ENCODE measurements at places on chromosomes 3 and 15.
A peak's percentile ranks its signal among the peaks of the same experiment; 100 is the strongest.

GRCh38 chr15:90211440-90212143, 10.5 kb downstream of the SEMA4B start:
- no peak for DNase-seq

DNA sequence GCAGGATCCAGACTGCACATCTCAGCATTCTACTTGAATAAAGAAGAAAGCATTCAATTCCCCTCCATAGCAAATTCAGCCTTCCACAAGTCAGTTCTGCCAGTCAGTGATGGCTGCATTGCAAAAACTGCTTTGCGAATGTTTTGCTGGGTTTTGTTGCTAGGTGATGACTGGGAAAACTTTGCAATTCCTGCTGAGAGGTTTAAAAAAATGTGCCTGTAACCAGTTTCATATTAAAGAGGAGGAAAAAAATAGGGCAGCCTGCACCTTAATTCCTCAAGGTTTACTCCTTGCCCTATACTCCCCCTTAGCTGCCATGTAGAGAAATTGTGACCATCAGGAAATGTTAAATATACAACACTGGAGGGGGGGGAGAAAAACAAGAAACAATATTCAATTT, 225.6 kb upstream of the ATP11B start:
- no peak for DNase-seq

DNA sequence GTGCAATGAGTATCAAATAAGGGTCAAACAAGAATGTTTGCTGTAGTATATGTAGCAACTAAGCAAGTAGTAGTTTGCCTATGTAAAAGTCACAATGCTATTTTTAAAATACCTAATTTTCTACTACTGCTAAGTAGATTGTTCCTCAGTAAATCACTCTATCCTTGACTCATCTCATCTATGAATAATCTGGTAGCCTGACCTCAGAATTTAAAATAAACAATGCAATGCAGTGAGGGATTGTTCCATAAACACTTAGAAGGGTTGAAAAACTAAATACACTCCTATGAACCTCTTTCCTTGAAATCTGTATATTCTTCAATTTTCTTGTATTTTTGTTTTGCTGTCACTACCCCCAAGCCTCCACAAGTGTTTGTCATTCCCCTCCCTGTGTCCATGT, 253.3 kb downstream of the TBC1D5 start:
- DNase-seq, result no peak

GRCh38 chr15:80159301-80159700, 6.5 kb downstream of the FAH start:
- no peak for DNase-seq

DNA sequence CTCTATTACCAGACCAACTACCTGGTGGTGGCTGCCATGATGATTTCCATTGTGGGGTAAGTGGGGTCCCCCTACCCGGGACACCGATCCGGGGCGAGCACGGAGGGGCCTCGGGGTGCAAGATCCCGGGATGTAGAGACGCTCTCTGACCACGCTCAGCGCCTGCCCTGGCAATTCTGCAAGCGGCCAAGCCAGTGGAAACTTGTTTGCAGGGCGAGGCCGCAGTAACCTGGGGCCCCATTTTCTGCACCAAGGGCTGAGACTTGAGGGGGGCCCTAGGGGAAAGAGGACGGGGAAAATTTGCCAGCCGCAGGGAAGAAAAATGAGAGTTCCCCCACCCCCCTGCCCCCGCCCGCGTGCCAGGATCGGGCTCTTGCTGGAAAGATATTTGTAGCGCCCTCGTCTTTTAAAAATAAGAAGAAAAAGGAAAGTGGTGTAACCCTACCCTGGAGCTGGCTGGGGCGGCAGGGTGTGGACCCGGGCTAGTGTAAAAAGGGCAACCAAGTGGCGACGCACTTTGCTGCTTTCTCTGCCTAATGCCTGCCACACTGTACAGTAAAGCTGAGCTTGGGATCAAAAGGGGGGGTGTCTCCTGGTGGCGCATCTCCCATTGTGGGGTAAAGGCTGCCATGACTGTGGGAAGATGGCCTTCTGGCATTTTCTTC, 563 bp downstream of the ARL6IP5 start:
- DNase-seq, result no peak

- no peak for DNase-seq
These were observed 36.7 kb upstream of the BLM start for GRCh38 chr15:90680371-90680935.

GRCh38 chr3:12415014-12415680, 69.1 kb upstream of the TSEN2 start:
- DNase-seq, result no peak

GRCh38 chr15:80404057-80404760, at the start of gene ARNT2:
Gene ARNT2 (plus strand): TSS chr15:80404382. CDS start chr15:80404516, 134 bp downstream.
- peak; percentile 20 for DNase-seq

- DNase-seq, result no peak
These were observed 10.3 kb downstream of the RPS17 start for GRCh38 chr15:82530006-82530405.

GRCh38 chr3:133753107-133753778, 7.0 kb downstream of the TF start:
- DNase-seq, result no peak

DNA sequence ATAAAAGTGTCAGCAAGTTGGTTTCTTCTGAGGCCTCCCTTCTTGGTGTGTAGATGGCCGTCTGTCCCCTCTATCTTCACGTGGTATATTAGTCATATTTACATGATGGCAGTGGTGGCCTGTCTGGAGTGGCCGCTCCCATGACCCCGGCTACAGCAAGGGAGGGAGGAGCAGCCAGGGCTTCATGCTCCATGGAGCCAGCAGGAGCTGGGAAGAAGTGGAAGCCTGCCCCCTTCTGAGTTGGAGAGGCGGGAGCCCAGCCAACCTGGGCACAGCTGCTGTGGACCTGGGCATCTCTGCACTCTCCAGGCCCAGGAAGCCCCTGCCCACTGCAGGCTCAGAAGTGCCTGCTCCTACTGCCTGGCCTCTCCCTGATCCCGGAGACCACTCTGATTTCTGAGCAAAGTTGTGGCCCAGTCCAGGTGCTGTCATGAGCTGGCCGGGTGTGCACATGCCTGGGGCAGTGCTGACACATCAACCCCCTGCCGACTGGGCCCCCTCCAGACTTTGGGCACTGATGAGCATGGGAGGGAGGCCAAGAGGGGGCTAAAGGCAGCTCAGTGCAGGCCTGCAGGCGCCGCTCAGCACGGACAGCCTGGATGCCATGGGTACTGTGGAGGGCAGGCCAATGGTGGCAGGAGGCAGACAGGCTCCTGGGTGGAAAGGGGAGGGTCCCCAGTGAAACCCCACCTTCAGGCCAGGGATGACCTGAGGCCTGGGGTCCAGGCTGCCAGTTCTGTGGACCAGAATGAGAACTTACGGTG, 84.8 kb downstream of the SERPINI1 start:
- no peak for DNase-seq

GRCh38 chr15:91578511-91578910, 275.0 kb upstream of the SLCO3A1 start:
- no peak for DNase-seq

DNA sequence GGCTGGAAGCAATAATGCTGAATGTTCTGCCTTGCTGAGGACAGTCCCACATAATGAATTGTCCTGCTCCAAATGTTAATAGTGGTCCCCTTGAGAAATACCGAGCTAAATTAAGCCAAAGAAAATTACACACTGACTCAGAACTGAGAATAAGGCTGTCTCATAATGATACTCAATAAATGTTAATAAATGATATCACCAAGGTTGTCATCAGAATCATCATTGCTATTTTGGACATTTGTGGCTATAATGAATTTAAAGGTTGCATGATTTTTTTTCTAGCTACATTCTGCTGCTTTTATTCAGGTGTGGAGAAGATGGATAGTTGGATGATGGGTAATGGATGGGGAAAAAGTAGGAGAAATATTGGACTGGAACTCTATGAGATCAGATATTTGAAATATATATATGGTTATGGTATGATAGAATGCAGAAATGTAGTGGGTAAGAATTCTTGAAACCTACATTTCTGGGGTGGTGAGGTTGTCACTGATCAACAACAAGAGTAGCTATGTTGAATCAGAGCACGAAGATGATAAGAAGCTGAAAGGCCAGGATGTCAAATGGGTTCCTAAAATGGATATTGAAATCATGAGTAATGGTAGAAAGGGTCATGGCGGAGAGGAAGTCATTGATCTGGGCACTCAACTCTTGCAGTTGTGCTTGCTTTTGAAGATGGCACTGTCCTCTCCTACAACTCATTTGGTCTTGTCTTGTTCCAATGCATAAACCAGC, 12.8 kb downstream of the CHST2 start:
- DNase-seq, result no peak

DNA sequence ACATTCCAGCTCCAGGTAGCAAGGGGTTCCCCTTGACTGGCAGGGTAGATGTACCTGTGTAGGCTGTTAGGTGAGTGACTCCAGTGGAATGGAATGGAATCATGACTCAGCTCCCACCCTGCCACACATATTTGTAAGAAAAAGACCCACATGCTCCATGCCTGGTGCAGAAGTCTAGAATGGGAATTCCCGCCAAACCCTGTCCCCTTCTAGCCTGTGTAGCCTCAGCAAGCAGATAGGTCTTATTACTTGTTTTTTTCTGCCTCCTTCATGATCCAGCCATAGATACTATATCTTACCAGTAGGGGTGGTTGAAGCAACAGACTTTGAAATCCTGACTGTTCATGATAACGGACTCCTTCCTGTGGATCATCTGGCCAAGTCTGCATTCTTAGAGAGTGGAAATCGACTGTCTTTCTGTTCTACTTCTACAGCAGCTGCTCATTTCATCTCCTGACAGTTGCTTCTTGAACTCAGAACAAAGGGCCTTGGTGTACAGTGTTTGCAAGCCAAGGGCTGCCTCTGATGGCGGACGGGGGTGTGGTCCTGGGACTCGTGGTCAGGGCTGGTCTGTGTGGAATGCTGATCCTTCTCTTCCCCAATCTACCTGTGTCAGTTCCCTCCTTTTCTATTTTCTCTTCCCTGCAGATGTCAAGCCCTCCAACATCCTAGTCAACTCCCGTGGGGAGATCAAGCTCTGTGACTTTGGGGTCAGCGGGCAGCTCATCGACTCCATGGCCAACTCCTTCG, 16.3 kb downstream of the SNAPC5 start:
- DNase-seq, result no peak

GRCh38 chr15:83913034-83913632, 259.2 kb downstream of the ADAMTSL3 start:
- DNase-seq, result no peak

DNA sequence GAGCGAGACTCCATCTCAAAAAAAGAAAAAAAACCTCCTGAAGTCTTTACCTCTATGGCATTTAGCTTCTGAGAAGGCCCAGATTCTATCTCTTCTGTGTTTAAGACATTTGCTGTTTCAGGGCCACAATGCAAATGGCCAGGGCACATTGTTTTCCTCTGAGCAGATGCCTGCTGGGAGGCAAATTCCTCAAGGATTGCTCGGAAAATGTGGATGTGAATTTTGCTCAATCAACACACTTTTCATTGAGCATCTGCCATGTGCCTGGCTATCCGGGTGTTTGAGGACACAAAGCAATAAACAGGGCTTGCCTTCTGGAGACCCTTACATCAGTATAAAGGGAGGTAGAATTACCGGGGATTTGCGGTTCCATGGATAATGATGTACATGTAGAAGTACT, 20.0 kb downstream of the TRIM71 start:
- DNase-seq, result no peak

DNA sequence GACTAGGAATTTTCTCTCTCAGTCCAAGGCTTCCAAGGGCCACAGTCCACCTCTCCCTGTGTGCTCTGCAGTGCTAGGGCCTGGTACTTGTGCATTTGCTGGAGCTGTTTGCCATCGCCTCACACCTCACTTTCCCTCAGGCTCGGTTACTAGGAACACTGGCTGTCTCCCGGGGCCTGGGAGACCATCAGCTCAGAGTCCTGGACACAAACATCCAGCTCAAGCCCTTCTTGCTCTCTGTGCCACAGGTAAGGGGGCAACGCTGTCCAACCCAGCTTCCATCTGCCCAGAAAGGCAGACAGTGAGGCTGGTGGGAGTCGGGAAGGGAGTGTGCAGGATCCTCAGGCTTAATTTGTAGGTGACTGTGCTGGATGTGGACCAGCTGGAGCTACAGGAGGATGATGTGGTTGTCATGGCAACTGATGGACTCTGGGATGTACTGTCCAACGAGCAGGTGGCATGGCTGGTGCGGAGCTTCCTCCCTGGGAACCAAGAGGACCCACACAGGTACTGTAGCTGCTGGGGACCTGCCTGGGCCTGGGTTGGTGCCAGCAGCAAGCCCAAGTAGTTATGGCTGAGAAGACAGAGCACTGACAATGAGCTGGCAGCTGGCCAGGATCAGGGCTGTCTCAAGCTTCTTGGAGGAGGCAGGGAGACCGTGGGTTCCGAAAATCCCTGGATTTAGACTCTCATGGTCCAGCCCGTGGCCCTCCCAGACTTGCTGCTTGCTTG, 3.4 kb downstream of the PPM1M start:
- no peak for DNase-seq

DNA sequence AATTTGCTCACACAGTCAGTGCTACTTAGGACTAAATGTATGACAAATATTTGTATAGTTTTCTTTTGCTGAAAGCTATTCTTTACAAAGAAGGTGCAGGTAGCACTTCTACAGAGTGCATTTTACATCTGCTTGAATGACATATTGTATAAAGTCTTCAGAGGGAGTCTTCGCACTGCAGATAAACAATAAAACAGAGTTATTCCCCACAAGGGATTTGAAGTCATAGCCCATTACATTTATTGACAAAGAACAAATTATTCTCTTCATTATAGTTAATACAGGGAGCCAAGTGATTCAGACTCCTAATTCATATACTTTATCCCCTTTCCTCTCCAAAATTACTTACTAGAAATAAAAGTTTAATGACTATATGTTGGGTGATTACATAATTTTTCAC, 529.7 kb downstream of the EDEM1 start:
- no peak for DNase-seq

DNA sequence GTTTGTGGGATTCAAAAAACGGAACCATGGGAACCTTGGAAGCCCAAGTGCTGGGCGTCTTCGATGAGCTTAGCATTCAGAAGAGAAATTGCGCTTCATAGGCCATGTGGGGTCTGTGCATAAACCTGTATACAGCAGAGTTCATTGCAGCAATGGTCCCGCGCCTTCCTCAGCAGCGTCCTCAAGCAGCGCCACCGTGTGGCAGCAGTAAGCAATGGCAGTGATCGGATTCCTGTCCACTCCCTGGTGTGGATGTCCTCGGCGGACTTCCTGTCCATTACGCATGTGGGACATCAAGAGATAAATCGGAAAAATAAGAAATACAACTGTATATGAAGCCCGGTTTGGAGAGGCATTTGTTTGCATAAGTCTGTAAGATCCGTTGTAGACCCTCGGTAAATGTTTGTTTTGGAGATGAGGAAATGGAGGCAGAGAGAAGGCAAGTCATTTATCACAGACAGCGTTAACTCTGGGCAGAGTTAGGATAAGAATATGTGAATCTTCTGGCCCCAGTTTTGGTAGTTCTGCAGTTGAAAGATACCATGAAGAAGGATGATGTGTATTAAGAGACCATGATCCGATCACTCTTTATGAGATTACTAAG, 57.7 kb downstream of the CNTN4 start:
- DNase-seq, result no peak

DNA sequence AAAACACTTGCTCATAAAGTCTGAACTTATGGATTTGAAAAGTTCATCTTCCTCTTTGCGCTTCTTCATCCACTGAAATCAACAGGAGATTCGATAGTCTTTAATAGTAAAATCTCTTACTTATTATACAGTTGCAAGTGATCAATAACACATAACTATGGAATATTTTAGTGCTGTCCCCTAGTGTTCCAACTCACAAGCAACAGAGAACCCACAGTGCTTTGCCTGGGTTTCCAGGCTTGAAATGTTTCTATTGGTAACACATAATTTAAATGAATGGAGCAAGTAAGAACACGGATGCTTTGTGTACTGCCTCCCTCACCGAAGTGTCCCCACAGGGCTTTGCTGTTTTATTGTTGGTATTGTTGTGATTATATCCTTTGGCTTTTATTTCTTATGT, 93.5 kb downstream of the WDR72 start:
- no peak for DNase-seq
